ENCODE measurements at places on chromosomes 6 and 20.
A peak's percentile ranks its signal among the peaks of the same experiment; 100 is the strongest.

DNA sequence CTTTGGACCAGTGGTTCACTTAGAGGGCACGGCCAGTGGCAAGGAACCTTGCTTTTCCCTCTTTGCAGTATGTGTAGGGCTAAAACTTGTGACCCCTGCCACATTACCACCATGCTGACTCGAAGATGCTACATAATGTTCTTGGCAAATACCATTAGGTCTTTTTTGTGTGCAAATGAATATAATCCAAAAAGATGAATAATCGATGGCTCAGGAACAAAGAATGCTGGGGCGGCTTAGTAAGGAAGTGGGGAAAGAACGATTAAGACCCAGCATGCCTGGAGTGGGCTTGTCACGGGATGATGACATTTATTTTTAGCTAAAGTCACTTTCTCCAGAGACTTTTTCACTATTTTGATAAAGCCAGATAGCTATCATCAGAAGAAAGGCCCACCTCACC lies 23.1 kb downstream of the CMTR1 start:
- H3K4me1 ChIP-seq, result peaks cover 18% of the 10 kb centered on the region
- H3K36me3 ChIP-seq, result peaks cover 73% of the 10 kb centered on the region
- no peak overlapping the region for H3K27ac ChIP-seq
- H3K4me3 ChIP-seq, result no peak overlapping the region

DNA sequence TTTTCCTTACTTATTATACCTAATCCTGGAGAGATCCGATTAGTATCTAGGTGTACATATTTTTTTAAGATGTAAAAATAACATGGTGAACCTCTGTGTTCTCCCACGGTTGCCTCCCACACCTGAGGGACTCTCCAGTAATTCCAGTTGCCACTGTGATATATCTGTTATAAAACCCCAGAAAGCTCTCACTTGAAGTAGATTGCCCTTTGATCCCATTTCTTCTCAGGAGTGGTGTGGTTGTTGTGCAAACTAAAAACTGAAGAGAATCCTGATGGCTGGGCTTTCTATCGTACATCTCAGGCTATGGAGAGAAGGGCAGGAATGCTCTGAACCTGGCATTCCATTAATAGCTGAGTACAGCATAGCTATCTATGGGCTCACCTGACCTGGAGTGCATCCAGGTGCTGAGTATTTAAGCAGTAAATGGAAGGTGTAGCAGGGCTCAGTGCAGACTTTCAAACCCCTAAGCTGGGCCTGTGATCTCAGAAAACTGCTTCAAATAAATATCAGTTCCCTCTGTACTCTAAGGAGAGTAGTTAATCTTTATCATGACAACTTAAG lies 41.0 kb downstream of the VGLL2 start:
- H3K4me3 ChIP-seq, result no peak overlapping the region
- no peaks in the 10 kb centered on the region for H3K36me3 ChIP-seq
- H3K27ac ChIP-seq, result no peak overlapping the region
- DNase-seq, result no peak
- H3K27me3 ChIP-seq, result peaks cover 3% of the 10 kb centered on the region

DNA sequence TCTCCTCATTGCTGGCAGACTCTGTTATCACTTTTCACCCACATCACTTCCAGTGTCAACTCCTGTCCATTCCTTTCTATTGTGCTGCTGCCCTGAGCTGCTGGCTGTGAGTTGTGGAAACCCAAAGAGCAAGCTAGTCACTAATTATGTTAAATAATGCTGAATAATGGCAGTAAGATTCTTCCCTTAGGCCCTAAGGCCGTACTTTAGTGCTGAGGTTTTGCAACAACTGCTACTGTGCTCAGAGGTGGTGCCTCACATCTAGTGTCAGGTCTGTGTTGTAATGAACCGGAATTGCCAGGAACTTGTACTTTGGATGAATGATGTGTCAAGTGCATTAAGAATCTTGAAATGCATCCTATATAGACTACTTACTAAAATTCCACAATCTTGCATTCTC lies 372.2 kb upstream of the RNF217 start:
- no peak overlapping the region for H3K27ac ChIP-seq
- no peak for DNase-seq
- no peaks in the 10 kb centered on the region for H3K4me1 ChIP-seq
- no peaks in the 10 kb centered on the region for H3K27me3 ChIP-seq

GRCh38 chr20:12051206-12052163 lies 133.8 kb downstream of the BTBD3 start:
- H3K4me3 ChIP-seq, result no peak overlapping the region
- peaks cover 5% of the 10 kb centered on the region for H3K4me1 ChIP-seq
- DNase-seq, result no peak
- H3K36me3 ChIP-seq, result no peaks in the 10 kb centered on the region
- H3K27ac ChIP-seq, result no peak overlapping the region

DNA sequence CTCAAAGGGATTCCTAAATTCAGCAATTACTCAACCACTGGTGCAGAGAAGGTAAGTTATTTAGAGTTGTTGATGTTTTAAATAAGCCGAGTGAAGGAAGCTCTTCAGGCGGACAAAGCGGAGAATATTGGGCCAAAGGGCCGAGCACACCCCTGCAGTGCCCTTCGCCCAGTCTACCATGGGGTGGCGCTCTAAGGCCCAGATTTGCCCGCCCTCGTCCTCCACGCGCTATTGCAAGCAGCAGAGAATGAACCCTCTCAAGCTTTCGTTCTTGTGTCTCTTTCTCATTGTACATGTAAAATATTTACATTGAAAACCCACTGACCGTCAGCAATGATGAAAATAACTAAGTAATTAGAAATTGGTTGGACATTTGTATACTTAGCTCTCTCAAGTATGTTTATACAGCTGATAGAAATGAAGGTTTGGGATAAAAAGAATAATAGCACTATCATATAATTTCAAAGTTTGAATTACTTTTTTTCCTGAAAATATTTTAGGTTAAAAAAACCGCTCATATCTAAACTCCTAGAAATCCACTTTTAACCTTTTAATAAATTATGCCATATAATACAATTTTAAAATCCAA lies 195.0 kb upstream of the CEP162 start:
- no peak overlapping the region for H3K27ac ChIP-seq
- peaks cover 8% of the 10 kb centered on the region for H3K27me3 ChIP-seq
- no peaks in the 10 kb centered on the region for H3K4me1 ChIP-seq
- no peak overlapping the region for H3K4me3 ChIP-seq
- no peaks in the 10 kb centered on the region for H3K36me3 ChIP-seq

DNA sequence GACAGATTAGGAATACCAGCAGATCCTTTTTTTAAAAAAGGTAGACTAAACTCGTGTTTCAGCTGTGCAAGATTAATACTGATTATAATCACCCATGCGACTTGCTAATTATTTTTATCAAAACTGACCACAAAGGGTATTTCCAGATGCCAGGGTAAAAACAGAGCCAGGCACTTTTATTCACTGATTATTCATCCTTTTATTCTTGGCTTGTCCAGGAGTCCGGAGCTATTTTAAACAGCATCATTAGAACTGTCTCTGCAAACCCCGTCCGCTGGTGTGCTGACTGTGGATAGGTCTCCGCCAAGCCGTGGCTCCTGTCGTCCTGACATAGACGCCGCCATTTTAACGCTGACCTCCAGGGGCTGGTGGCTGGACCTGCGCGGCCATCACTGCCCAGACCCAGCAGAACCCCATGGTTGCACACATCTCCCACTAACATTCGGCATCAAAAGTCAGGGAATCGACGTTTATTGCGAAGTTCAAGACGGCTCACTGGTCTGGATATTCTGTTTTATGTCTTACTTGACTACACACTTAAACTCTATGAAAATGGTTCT lies 364.8 kb downstream of the THBS2 start:
- peaks cover 7% of the 10 kb centered on the region for H3K4me1 ChIP-seq
- H3K36me3 ChIP-seq, result no peaks in the 10 kb centered on the region
- no peak overlapping the region for H3K27ac ChIP-seq
- no peaks in the 10 kb centered on the region for H3K27me3 ChIP-seq

DNA sequence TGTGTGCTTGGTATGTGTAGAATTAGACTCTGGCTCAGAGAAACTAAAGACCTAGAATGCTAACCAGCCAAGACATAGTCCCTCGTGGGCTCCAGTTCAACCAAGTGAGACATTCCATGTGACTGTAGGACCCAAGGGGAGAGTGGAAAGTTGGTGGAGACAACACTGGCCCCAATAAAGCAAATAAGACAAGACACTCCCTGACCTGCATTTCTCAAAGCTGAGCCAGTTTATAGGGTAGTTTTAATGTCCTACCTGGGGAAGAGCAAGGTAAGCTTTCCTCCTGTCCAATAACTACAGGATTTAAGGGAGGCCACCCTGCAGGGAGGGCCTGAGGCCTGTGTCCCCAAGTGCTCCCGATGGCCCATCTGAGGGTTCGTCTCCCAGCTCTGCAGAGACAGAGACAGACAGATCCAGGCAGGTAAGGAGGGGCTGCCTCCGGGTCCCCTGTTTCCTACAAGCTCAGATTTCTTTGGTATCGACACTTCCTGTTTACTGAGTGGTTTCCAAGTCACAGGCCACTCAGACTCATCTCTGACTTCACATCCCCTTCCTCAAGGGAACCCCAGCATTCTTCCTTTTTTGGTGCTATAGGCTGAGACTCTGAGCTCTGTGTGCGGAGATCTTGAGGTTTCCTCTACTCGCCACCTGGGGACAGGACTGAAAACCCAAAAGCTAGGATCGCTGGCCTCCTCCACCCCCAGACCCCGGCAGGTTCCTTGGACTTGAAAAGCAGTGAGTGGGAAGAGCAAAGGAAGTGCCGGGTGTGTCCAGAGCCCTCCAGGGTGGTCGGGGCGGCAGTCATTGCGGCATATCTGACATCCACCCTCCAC lies 92.4 kb downstream of the PRND start:
- peaks cover 69% of the 10 kb centered on the region for H3K4me1 ChIP-seq
- peak overlapping the region; percentile 87 for H3K4me3 ChIP-seq
- H3K27me3 ChIP-seq, result no peaks in the 10 kb centered on the region
- peak overlapping the region; percentile 96 for H3K27ac ChIP-seq

- H3K27me3 ChIP-seq, result peaks cover under 1% of the 10 kb centered on the region
- peak; percentile 67 for DNase-seq
- peaks cover 61% of the 10 kb centered on the region for H3K4me1 ChIP-seq
- peak overlapping the region; percentile 71 for H3K4me3 ChIP-seq
- H3K36me3 ChIP-seq, result peaks cover 35% of the 10 kb centered on the region
Measured at GRCh38 chr6:16132909-16133308, 4.0 kb downstream of the MYLIP start.

- peak; percentile 75 for DNase-seq
- H3K27ac ChIP-seq, result no peak within 1 kb of the TSS
- no peaks in the 10 kb centered on the region for H3K36me3 ChIP-seq
Measured at GRCh38 chr20:46308258-46309157, at the start of gene CDH22. Gene CDH22 (minus strand): TSS chr20:46308498. CDS start chr20:46251294, 57,204 bp downstream.
